ENCODE measurements at places on chromosomes 16 and 17. TPM values are rescaled to one million over a fixed set of nuclear protein-coding genes. Genes with fewer than 3 reads are reported as not detected.

Gene DNAI2
- not detected for total RNA-seq

Gene EIF5A
- total RNA-seq: 311 TPM

GRCh38 chr16:2713523-2713922, 6.5 kb downstream of the PRSS27 start:
- no peak for DNase-seq

GRCh38 chr16:84953190-84953746, 58.1 kb downstream of the ZDHHC7 start:
- no peak for DNase-seq

GRCh38 chr17:76681222-76682137, 29.3 kb downstream of the MXRA7 start:
- peak; percentile 76 for DNase-seq

DNA sequence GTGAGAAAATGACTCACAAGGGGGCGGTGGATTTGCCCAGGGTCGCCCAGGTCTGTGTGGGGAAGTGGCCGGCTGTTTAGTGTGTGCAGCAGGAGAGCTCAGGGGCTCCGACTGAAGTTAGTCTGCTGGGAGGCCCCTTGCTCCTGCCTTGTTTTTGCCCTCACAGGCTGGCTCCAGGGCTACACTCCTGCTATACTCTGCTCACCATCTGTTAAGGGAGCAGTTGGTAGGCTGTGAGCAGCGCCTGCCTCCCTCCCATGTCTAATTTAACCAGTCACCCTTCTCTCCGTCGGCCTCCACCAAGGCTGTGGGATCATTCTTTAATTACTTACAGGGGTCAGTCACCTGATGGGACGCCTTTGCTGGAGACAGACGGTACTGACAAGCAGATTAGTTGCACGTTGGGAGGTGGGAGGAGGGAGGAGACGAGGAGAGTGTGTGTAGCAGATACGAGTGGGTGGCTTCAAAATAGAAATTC, 35.5 kb downstream of the KSR1 start:
- DNase-seq: no peak

Gene TRPV3
- 1.3 TPM for total RNA-seq

- no peak for DNase-seq
Measured at GRCh38 chr16:87842209-87842869, 27.0 kb downstream of the SLC7A5 start.

DNA sequence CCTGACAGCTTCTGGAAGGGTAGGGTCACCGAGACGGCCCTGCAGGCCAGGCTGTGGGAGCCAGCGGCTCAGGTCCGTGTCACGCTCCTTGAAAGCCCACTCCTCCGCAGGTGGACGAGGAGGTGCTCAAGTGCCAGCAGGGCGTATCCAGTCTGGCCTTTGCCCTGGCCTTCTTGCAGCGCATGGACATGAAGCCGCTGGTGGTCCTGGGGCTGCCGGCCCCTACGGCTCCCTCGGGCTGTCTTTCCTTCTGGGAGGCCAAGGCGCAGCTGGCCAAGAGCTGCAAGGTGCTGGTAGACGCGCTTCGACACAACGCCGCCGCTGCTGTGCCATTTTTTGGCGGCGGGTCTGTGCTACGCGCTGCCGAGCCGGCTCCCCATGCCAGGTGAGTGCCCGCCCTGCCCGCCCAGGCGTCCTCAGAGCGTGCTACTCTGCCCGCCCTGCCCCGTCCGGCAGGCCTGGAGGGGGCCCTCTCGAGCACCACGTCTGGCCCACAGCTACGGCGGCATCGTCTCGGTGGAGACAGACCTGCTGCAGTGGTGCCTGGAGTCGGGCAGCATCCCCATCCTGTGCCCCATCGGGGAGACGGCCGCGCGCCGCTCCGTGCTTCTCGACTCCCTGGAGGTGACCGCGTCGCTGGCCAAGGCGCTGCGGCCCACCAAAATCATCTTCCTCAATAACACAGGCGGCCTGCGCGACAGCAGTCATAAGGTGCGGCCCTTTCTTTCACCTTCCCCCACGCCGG, 1.3 kb downstream of the NAGS start:
- peak; percentile 56 for DNase-seq

GRCh38 chr17:82603981-82604448, 44.2 kb downstream of the WDR45B start:
- DNase-seq: peak; percentile 66

Gene CLEC18B
- total RNA-seq: not detected

Gene BOLA2B
- total RNA-seq: 49.5 TPM

- DNase-seq: no peak
Measured at GRCh38 chr17:63293323-63294075, 152.6 kb downstream of the CYB561 start.

Gene MIEN1
- total RNA-seq: 49.3 TPM

Gene FSCN2
- 0.50 TPM for total RNA-seq

DNA sequence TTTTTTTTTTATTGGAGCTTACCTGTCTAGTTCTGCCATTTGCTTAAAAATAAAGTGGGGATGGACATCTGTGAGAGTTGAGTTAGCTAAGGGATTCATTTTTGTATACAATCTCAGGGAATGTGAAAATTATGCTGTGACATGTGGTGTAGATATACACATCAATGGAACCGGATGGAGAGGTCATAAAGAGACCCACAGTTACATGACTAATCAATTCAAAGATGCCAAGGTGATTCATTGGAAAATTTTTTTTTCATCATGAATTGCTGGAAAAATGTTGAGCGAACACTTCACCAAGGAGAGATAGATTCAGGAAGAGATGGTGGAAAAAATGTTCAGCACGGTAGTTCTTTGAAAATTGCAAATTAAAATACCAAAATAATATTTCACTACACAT, 605.4 kb upstream of the KIF2B start:
- DNase-seq: no peak

Gene NOD2
- total RNA-seq: 0.45 TPM

DNA sequence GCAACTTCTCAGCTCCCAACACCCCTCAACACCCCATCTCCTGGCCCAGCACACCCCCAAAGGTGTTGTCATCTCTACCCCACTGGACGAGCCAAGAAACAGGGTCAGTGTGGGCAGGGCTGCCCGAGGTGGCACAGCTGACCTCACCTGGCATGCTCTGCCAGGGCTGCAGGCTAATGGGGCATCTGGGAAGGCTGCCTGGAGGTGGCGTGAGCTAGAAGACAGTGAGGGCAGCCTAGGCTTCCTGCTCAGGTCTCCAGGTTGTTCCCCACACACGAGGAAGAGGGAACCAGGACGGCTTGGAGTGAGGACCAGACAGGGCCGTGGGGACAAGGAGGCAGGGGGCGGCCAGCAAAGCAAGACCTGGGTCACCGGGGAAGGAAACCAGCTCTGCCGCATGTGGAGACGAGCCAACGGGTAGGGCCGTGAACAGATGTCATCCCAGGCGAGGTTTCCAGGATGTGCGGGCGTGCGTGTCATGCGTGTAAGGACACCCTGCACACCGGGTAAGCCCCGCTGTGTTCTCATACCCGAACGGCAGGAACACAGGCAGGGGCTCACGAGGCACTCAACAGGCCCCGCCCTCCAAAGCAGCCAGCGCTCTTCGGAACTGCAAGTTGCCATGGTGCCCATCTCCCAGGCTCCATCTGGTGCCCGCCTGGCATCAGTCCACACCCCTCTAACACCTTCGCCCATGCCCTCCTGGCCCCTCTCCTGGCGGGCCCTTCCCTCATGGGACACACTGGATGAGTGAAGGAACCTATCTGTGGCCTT, 29.6 kb upstream of the PVALEF start:
- DNase-seq: no peak

DNA sequence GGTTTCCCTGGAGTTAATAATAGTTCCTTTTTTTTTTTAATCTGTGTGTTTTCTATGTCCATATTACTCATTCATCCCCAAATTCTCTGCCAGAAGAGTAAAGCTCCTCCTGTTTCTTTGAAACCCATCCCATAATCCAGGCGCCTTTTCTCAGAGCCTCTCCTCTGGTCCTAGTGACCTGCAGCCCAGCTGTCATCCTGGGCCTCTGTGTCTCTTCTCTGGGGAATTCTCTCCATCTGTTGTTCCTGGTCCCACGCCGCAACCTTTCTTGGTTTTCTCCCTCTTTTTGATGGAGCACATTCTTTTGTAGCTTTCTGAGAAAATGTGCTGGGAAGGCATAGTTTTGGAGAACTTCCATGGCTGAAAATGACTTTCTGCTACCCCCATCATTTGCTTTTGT, 10.2 kb downstream of the KATNB1 start:
- DNase-seq: no peak

Gene KRTAP2-4
- not detected for total RNA-seq

All from left ventricle myocardium superior (tissue), 1 donor.